ENCODE measurements at places on chromosomes 2 and 18.

- DNase-seq, result no peak
Measured at GRCh38 chr2:10935953-10936942, 24.5 kb downstream of the KCNF1 start.

GRCh38 chr2:162747974-162748373 lies 90.6 kb downstream of the KCNH7 start:
- DNase-seq, result no peak

- DNase-seq, result no peak
Measured at GRCh38 chr2:27133195-27133875, 1.1 kb downstream of the PREB start.

GRCh38 chr2:114940785-114941458 lies 498.5 kb downstream of the DPP10 start:
- DNase-seq, result no peak

DNA sequence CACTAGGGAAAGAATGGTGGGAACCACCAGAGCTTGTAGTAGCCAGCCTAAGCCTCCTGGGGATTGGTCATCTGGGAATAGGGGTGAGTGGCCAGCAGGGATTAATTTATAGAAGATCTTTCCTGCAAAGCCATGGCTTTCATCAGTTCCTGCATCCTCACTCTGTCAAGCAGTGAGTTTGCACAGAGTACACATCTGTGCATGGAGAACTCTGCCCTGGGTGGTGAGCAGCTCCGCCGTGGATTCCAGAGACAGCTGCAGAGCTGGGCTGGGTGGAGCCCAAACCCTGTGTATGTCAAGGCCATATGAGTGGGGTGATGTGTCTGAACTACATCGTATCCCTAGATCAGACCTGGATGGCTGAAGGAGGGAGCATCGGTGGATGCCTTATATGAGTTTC lies 182.2 kb downstream of the GLI2 start:
- no peak for DNase-seq

- DNase-seq, result no peak
Measured at GRCh38 chr18:23757437-23757733, 68.1 kb downstream of the LAMA3 start.

GRCh38 chr2:155382776-155383175 lies 684.3 kb downstream of the KCNJ3 start:
- DNase-seq, result peak; percentile 46
